ENCODE measurements at places on chromosomes 7 and 10.
A peak's percentile ranks its signal among the peaks of the same experiment; 100 is the strongest.

DNA sequence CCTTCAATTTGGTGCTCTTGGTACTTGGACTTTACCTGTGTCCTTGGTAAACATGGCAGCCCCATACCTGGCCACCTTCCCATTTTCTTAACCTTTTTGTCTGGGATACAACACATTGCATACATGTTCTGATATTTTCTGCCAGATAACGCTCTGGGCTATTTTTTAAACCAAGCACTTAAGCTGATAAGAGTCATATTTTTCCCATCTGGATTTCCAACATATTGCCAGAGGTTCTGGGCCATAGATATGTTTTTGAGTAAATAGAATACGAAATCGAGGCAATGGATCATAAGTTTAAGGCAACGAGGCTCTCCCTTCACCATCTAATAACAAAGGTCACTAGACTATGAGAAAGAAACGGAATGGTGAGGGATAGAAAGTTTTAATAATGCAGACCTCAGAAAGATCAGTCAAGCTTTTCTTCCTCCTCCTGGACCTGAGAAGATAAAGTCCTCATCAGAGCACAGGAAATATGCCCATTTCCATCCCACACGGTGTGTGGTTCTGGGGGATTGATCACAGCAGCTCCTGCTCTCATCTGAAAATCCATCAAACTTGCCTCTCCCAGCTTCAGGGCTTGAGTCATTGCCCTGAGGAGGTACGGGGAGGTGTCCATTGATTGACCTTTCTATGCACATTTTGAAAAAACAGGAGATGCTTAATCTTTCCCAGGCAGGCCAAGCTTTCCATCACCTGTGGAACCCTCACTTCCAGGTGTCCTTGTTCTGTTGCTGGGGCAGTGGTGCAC, 257.2 kb downstream of the GFRA1 start:
- no peak for DNase-seq

- DNase-seq: no peak
Observed at GRCh38 chr7:17103984-17104383, 194.5 kb upstream of the AHR start.

DNA sequence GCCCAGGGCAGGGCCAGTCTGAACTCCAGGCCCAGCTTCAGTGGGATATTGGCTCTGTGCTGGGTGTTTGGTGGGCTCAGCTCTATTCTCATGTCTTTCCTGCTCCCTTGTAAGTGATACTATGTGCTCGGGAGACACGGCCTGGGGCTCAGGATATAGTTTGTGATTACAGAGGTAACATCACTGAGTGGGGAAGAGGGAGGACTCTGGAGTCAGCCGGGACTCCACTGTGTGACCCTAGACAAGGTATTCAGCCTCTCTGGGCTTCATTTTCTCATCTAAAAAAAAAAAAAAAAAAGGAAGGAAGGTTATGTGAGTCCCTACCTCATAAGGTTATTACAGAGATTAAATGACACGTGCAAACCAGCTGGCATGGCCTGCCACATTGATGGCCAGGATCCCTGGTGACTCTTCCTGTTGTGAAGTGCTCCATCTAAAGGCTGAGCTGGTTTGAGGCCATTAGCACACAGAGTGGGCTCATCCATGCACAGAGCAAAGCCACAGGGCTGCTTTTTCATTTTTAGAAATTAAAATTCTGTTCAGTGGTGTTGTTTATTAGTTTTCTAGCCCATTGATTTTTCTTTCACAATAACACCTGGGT, 15.7 kb downstream of the SLC13A4 start:
- no peak for DNase-seq

DNA sequence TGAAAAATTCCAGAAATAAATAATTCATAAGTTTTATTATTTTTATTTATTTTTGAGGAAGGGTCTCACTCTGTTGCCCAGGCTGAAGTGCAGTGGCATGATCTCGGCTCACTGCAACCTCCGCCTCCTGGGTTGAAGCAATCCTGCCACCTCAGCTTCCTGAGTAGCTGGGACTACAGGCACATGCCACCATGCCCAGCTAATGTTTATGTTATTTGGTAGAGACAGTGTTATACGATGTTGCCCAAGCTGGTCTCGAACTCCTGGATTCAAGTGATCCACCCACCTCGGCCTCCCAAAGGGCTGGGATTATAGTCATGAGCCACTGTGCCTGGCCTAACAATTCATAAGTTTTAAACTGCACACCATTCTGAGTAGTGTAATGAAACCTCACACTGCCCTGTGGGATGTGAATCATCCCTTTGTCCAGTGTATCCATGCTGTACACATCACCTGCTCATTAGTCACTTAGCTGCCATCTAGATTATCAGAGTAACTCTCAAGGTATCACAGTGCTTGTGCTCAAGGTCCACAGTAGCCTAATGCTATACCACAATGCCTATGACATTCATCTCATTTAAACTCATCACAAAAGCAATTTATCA, 17.9 kb downstream of the RTKN2 start:
- peak; percentile 96 for DNase-seq

DNA sequence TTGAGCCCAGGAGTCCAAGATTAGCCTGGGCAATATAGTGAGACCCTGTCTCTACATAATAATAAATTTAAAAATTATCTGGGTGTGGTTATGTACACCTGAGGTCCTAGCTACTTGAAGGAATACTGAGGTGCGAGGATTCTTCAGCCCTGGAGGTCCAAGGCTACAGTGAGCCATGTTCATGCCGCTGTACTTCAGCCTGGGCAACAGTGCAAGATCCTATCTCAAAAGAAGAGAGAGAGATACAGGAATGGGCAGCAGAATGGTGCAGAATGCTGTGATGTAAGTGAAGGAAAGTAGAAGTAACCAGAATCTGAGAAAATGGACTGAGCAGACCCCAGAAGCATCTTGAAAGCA, 62.7 kb upstream of the EXOC4 start:
- no peak for DNase-seq

DNA sequence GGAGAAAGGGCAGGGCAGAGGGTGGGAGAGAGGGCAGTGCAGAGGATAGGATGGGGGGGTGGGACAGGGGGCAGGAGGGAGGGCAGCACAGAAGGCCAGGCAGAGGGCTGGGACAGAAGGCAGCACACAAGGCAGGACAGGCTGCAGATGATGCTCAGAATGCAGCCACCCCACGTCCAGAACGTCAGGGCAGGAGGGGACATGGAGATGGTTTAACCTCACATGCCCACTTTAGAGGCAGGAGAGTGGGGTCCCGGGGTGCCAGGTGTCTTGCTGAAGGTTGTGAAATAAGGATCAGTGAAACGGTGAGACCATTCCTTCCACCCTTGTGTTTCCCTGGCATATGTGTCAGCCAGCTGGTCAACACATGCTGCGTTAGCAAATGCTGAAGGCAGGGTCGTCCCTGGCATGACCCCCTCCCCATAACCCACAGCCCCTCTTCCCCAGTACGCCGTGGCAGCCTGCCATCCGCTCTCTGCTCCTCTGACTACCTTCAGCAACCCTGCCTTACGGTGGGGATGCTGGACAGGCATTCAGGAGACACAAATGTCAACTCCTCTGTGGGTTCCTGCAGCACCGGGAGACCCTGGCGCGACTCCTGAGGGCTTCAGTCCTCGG, 592.1 kb downstream of the DNAJB6 start:
- DNase-seq: no peak

DNA sequence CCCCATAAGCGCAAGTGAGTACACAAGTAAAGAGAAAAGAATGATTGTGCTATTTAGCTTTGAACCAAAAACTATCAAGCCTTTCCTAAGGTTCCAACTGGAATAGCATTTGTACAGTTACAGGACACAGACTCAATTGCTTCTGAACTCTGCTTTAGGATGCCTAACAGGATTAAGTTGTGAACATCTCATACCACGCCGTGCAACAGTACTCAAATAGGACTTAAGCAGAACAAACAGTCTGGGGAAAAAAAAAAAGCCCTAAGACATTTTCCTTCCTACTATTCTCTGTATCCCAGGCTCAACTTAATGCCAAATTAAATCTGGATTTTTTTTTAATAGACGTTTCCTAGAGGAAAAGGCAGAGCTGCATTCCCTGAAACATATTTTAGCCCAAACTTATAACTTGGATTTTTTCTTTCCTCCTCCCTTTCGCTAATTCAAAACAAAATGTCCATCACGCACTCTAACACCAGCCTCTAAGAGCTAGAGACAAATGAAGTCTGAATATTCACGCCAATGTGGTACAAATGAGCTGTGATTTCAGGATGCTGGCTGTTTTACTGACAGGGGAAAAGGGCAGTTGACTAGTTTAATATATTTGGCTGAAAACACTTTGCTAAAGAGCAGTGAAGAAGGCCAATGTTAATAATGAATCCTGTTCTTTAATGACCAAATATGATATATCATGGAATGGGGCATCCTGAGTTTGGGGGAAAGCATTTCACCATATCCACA, 68.6 kb downstream of the CALD1 start:
- no peak for DNase-seq

- DNase-seq: no peak
Observed at GRCh38 chr10:114033566-114033965, 10.1 kb upstream of the ADRB1 start.

DNA sequence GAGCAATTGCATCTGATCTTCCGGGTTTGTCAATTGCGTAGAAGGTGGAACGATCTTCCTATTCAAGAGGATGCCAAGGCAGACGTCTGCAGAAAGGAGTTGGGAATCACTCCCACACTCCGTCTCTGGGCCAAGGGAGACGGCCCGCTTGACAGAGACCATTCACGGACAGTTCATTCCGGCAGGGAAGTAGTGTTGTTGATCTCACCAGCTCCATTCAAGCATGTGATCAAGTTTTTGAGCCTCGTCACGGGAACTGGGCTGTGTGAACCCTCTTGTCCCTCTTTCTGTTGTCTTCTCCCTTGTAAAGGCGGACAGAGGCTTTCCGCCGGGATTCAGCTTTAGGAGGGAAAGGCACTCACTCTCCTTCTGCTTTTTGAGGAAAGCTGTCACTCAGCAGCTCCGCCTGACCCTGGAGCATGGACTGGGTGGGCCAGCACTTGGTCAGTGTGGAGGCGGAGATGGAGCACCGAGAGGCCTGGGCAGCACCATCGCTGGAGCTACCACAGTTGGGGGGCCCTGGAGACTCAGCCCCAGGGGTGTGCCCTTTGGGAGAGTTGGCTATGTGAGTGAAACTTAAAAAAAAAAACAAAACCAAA, 44.9 kb downstream of the SPDYE5 start:
- DNase-seq: no peak

GRCh38 chr7:108136191-108136688, 6.1 kb upstream of the LAMB4 start:
- DNase-seq: no peak

DNA sequence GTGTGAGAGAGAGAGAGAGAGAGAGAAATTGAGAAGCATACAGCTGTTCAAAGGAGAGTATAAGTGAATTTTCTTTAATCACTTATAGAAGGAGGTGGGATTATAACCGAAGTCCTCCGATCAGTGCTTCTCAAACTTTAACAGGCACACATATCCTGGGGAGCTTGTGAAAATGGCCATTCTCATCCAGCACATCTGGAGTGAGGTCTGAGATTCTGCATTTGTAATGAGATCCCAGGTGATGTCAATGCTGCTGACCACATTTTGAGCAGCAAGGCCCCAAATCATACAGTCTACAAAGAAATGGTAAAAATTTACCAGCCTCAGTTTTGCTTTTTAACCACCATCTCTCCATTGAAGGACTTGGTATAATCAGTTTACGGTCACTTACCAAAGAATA, 219.0 kb downstream of the PTEN start:
- no peak for DNase-seq
